Activated T-cell treated with anti-CD3 and anti-CD28 coated beads, Interleukin-2, amount 50 U/mL, for 1 hour (primary cell): ENCODE measurements at places on chromosomes 7 and 10.

DNA sequence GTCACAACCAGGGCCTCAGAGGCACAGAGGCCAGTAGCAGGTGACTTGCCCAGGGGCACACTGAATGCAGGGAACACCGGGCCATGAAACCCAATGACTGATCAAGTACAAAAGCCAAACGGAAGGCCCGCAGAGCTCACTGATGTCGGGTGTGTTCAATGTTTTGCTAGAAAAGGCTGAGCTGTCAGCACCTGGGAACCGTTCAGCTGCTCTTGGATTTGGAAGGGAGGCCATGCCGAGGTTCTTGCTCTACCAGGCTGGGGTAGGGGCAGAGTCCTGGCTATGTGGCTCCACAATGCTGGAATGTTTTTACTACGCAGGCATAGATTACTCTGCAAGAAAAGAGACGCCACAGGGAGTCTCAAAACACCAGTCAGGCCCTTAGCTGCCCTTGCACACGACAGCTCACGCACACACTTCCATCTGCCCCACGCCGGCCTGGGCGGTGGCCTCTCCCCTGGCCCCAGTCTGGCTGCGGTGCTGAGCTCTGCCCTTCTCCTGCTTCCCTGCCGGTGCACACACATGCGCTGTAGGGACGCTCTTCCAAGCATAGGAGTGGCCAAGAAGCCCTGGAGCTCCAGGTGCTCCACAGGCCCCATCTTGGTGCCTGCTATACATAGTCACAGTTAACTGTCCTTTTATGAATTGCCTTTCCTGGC lies 79.9 kb downstream of the ZRANB1 start:
- DNase-seq: no peak

DNA sequence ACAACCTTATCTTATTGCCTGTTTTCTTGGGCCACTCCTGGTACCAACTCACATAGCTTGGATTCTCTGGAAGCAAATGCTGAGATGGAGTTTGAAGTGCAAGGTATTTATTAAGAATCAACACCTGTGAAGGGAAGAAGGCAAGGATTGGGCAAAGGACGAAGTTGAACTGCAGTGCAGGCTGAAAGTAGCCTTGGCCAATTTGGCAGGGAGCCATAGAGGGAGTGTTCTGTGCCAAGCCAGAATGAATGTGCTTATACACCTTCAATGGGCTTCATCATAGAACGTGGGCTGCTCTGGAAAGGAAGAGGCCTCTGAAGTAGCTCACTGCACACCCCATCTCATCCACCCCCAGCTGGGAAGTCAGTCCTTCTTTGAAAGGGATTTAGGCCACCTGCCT lies 79.8 kb upstream of the IFRD1 start:
- no peak for DNase-seq

- DNase-seq: no peak
These were observed 18.2 kb downstream of the DNAJC12 start for GRCh38 chr10:67819768-67820204.

DNA sequence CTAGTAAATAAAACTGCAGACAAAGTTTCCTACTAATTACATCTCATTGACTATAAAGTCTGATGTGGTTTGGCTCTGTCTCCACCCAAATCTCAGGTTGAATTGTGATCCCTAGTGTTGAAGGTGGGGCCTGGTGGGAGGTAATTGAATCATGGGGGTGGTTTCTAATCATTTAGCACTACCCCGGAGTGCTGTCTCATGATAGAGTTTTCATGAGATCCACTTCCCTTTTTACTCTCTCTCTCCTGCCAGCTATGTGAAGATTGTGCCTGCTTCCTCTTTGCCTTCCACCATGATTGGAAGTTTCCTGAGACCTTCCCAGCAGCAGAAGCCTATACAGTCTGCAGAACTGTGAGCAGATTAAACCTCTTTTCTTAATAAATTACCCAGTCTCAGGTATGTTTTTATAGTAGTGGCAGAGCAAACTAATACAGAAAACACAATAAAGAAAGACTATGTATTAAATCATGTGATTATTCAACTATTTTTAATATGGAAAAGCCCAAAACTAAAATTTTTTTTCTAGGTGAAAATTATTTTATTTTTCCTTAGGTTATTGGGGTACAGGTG lies 232.1 kb downstream of the FZD1 start:
- DNase-seq: no peak

DNA sequence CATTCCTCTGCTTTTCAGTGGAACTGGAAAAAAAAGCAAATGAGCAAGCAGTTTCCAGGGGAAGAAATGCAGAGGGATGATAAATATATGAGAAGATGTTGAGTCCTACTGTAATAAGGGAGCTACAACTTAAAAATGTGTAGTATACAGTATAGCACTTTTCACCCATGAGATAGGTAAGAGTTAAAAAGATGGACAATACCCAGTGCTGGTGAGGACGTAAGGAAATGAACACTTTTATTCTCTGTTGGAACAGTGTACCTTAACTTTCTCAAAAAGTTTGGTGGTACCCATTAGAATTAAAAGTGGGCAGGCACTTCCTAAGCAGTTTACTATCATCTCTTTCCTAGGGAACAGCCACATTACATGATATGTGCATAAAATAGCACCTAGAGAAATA lies 2.7 kb upstream of the FAM170B start:
- no peak for DNase-seq

DNA sequence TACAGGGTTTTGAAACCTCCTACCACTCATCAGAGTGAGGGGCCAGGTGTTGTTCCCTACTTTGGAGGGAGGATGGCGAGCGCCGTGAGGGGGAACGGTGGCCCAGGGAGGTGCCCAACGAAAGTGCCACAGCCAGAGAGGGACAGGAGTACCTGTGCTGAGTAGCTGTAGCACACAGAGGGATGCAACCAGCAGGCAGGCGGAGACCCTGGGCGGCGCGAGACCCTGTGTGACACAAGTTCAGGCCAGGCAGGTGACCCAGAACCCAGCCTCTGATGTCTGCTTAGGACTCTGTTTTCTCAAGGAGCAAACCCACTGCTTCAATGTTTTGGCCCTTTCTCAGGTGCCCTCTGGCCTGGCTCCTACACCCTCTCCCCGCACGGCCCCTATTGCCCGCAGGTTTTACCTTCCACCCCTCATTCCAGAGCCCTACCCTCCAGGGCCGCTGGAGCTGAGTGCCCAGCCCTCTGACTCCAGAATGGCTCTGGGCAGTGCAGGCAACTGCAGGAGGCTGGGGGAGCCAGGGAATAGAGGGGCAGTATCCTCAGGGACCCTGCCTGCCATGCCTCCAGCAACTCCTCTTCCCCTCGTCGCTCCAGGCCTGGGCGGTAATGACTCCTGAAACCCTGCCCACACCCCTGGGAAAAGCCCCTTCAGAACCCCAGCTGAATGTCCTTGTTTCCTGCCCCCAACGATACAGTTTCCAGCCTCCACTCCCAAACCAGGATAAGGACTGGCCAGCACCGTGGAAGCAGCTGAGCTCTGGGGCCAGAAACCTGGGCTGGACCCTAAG lies 164.1 kb upstream of the RHEB start:
- no peak for DNase-seq

- no peak for DNase-seq
These were observed 152.1 kb downstream of the FZD1 start for GRCh38 chr7:91416155-91416865.

GRCh38 chr7:28354601-28355402 lies 57.5 kb upstream of the CREB5 start:
- no peak for DNase-seq

GRCh38 chr10:132684164-132684891 lies 101.6 kb downstream of the NKX6-2 start:
- DNase-seq: no peak

DNA sequence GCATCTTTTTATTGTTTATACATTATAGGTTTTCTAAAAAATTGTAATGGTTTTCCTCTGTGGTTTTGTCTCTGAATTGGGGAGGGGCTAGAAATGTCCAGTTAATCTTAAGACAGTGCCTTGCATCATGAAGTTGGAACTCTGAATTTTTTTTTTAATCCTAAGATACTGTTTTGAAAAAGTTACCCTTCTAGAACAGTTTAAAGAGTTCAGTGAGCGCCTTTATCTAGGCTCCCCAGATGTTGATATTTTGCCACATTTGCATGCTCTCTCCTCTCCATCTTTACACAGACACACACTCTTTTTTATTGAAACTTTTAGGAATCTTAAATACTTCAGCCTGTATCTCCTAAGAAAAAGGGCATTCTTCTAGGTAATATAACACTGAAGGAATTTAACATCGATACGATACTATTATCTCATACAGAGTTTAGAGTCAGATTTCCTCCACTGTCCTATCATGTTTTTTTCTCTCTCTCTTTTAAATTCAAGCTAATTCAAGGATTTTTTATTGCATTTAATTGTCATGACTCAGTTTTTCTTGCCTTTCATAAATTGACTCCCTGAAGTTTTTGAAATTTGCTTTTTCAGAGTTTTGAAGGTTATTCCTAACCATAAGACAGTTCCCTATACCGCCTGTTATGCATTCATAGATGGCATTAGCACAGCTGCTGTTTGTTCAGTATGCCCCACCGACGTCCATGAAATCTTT lies 31.5 kb downstream of the PRKAR2B start:
- no peak for DNase-seq

DNA sequence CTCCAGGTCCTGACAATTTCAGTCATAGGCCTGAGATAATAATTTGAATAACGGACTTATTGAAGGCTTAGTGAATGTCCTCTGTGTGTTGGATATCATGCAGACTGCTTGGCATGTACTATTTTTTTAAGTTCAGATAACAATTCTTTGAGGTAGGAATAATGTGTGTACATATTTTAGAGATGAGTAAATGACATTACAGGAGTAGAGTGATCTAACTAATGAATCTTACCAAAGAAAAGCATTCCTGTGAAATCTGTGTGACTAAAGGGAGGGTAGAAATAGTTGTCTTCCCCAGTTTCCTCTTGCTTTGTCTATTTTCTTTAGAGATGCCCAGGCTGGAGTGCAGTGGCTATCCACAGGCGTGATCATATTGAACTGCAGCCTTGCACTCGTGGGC lies 391.8 kb upstream of the ETV1 start:
- no peak for DNase-seq

DNA sequence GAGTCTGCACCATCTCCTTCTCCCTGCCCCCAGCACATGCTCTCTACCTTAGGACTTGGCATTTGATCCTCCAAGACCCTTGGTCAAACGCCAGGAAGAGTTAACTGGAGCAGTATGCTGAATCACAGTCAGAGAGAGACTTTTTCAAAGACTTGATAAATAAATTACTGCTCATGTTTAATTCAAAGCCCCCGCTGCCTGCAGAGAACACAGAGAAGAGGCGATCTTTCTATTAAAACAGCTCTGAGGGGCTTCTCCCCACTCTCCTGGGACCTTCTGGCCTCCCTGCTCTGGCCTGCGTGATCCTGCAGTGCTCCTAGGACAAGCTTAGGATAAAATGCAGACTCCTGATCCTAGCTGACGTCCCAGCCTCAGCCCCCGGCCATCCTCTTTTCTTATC lies 47.8 kb downstream of the NPTX2 start:
- no peak for DNase-seq

GRCh38 chr10:63236113-63236935 lies 103.2 kb downstream of the NRBF2 start:
- no peak for DNase-seq

DNA sequence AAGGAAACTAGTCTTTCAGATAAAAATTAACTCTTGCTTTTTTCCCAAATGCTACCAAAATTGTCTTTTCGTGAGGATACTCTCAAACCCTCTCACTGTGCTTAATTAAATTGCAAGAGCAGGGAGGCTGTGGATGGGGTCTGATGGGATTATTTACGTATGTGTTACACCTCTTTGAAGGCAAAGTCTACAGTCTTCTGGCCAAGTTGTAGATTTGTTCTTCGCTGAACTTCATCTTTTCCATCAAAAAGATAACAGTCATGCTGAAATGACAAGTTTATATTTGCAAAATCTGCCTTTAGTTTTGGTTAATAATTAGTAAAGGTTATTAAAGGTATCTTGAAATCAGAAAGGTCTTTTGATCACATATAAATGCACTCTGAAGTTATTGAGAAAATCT lies 22.7 kb downstream of the A1CF start:
- DNase-seq: no peak

DNA sequence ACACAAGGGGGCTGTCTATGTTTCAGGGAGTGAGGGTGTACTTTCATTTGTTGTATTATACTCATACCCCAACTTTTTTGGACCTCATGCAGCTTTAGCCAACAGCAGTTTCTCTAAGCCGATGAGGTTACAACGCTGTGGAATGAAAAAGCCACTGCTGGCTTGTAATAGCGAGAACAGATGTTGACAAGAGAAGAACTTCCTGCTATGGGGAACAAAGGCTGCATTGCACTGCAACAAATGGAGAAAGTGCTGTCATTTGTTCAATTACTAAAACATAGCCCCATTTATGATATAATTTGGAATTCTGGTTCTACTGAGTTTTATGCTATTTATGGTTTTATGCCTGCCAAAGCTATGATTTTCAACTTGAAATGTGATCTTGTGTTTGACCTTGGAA lies 104.2 kb upstream of the TMEM72 start:
- no peak for DNase-seq

GRCh38 chr10:34567659-34568253 lies 247.3 kb downstream of the PARD3 start:
- DNase-seq: no peak

GRCh38 chr7:37482505-37482904 lies 33.8 kb upstream of the ELMO1 start:
- DNase-seq: no peak

- DNase-seq: peak; percentile 33
These were observed 1.1 kb downstream of the MAP3K8 start for GRCh38 chr10:30435073-30435422.

GRCh38 chr7:30224511-30225062 lies 59.8 kb upstream of the ZNRF2 start:
- DNase-seq: no peak

DNA sequence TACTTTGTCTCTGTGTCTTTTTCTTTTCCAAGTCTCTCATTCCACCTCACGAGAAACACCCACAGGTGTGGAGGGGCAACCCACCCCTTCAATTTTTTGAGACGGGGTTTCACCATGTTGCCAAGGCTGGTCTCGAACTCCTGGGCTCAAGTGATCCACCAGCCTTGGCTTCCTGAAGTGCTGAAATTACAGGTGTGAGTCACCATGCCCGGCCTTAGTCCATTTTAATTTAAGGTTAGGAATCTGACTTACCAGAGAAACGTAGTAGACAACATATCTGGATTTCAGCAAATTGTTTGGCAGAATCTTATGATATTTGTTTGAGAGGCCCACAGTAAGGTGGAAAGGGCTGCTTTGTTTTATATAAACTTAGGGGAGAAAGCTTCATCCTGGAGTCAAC lies 3.2 kb upstream of the NFKB2 start:
- no peak for DNase-seq

DNA sequence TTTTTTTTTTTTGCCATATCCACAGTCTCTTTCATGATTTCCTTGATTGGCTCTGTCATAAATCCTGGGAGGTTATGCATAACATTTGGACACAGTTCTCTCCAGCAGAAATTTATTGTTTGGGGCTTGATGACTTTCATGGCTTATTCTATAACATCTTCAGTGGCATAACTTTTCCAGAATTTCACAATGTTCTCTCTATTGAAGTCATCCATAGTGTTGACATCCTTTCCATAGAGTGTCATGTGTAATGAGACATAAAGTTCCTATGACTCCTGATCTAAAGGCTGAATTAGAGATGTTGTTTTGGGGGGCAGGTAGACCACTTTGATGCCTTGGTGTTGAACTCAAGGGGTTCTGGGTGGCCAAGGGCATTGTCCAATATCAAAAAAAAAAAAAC lies 36.7 kb upstream of the STK17A start:
- DNase-seq: no peak
